NCI-H2171 treated with DMSO at 0.1 percent for 48 hours (cell line): ENCODE measurements at places on chromosomes 7 and 10.

GRCh38 chr10:117938104-117938503 is 108.6 kb downstream of the RAB11FIP2 start:
- DNase-seq = no peak

- no peak for DNase-seq
Measured at GRCh38 chr7:156661637-156662036, 21.1 kb downstream of the RNF32 start.

DNA sequence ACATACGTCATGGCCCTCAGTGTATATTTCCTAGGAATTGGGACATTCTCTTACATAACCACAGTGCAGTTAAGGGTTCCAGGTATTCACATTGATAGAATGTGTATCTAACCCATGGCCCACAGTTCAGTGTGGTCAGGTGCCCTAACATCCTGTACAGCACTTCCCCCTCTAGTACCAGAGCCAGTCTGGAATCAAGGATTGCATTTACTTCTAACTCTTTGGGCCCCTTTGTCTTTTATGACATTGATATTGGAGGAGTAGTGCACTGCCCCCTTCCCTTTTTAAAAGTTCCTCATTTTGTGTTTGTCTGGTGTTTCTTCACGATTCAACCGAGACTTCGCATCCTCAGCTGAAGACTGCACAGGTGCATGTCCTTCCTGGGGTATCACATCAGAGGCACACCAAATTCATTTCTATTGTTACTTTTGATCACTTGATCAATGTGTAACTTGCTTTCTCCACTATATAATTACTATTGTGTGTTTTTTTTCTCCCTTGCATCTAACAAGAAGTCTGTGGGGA is 22.4 kb upstream of the NPFFR1 start:
- no peak for DNase-seq

- DNase-seq = peak; percentile 58
Measured at GRCh38 chr7:68730964-68731363, 867.3 kb upstream of the AUTS2 start.

- DNase-seq = peak; percentile 73
Measured at GRCh38 chr10:77253147-77253545, 384.5 kb downstream of the KCNMA1 start.

- DNase-seq = no peak
Measured at GRCh38 chr10:120578890-120579289, 121.9 kb downstream of the PLPP4 start.

GRCh38 chr10:48811917-48812316 is 127.2 kb downstream of the WDFY4 start:
- no peak for DNase-seq

GRCh38 chr10:2236876-2237275 is 499.6 kb upstream of the ADARB2 start:
- no peak for DNase-seq

- DNase-seq = peak; percentile 59
Measured at GRCh38 chr7:143003393-143004051, 23.4 kb downstream of the OR9A2 start.

GRCh38 chr7:43113622-43114457 is 1.4 kb downstream of the HECW1 start:
- no peak for DNase-seq

DNA sequence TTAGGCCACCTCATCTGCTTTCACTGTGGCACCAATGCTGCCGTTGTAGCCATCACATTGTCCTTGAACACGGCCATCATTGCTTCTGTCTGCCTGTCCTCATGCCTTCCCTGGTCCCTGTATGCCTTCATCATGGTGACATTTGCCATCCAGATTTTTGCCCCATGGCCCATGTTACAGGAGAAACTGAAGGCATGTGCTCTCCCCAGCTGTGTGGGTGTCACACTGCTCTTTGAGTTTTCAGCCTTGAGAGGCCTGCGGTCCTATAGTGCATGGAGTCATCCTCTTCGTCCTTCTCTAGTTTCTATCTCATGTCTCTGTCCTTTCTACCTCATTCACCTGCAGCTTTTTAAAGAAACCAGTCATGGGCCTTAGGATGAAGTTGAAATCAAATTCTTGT is 6.2 kb upstream of the SLC26A3 start:
- DNase-seq = no peak

GRCh38 chr10:119149729-119150128 is 15.8 kb downstream of the SFXN4 start:
- no peak for DNase-seq

DNA sequence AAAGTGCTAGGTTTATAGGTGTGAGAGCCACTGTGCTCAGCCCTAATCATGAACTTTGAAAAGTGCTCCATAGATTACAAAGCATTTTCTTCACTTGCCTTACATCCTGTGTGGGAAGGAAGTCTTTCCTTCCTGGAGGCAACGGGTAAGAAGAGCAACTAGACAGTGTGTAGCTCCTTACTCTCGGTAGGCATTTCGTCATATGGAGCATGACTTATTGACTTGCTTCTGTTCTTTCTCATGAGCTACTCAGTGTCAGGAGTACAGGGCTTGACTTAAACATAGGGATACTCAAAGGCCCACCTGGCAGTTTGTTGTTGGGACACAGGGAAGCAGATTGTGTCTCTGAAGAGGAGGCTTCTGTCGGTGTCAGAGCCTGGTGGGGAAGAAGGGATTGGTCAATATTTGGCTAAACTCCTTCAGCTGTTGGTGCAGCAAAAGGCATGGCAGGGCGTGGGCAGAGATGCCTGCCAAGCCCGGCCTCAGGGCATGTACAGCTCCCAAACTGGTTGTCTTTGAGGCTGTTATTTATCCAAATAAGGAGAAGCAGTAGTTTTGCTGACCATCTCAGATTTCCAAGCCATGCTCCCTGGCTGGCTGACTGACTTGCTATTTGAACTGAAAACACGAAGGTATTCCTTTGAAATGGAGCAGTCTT is 248.9 kb downstream of the KIAA1217 start:
- no peak for DNase-seq

GRCh38 chr7:138814816-138815332 is 16.9 kb upstream of the ATP6V0A4 start:
- DNase-seq = no peak

- no peak for DNase-seq
Measured at GRCh38 chr10:127909716-127910463, 3.0 kb downstream of the PTPRE start.

DNA sequence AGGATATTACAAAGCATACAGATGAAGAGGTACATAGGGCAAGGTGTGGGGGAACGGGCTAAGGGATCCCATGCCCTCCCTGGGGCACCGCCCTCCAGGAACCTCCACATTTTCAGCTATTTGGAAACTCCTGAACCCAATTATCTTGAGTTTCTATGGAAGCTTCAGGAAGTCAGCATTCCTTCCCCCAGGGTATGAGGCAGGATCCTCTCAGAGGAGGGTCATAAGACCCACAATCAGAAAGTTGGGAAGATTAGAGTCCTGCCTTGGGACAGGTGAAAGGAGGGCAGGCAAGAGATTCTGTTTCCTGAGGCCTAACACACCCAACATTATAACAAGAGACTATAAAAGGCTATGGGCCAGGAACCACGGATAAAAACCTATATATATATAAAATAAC is 98.0 kb downstream of the RALA start:
- no peak for DNase-seq

- no peak for DNase-seq
Measured at GRCh38 chr10:1669433-1669832, 67.9 kb downstream of the ADARB2 start.

DNA sequence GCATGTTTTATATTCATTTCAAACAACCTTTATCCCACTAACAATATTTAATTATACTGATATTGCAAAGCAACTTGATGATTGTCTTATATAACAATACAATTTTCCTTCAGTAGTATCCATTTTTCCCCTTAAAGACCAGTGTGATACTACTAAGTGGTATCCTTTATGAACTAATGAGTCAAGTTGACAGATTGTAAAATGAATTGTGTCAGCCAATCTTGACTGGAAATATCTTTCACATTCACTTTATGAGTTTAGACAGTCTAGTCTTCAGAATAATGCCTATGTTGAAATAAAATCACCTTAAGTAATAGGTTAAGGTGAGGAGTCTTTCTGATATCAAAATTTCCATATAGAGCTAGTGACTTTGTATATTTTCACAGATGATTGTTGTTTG is 950.0 kb upstream of the CELF2 start:
- DNase-seq = no peak

DNA sequence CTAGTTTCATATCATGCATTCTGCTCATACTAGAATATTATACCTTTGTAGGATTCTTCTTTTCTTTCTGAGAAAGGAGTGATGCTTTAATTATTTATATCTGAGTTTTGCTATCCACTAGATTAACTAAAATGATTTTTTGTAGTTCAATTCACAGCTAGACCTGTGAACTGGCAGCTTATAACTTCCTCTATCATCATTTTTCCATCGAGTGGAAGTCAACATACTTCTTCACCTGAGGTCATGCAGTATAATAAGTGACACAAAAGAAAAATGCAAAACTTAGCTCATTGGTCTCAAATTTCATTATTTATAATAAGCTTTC is 8.0 kb downstream of the LRRN3 start:
- no peak for DNase-seq
